ENCODE measurements at places on chromosomes 12 and 14.

GRCh38 chr14:99384450-99385417 is 95.9 kb downstream of the SETD3 start:
- DNase-seq = no peak

DNA sequence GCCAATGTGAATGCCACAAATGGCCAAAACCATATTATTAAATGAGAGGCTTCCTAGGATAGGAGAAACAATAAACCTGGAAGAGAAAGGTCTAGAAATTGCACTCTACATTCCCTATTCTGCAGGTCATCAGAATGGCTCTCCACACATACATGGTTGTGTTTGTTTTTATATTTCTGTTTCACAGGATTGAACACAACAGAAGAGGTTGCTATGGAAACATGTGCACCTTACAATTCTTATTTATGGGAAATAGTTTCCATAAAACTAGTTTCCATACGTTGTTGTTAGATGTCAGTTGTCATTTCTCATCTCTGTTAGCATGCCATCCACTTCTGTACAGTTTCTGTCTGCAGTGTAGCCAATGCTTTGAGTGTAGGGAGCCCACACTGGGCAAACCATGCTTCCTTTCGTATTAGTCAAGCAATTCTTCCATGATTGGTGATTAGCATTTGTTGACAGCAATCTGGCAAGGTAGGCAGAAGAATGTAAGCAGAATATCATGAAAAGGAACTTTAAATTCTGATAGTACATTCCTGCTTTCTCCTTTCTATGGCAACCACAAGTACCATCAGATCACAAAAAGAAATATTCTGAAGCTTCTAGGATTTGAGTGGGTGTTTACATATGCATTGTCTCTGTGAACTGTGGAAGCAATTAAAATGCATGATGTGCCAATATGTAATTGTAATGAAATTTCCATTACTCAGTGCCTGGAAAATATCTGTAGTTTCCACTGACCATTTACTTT is 141.6 kb upstream of the AVPR1A start:
- no peak for DNase-seq

DNA sequence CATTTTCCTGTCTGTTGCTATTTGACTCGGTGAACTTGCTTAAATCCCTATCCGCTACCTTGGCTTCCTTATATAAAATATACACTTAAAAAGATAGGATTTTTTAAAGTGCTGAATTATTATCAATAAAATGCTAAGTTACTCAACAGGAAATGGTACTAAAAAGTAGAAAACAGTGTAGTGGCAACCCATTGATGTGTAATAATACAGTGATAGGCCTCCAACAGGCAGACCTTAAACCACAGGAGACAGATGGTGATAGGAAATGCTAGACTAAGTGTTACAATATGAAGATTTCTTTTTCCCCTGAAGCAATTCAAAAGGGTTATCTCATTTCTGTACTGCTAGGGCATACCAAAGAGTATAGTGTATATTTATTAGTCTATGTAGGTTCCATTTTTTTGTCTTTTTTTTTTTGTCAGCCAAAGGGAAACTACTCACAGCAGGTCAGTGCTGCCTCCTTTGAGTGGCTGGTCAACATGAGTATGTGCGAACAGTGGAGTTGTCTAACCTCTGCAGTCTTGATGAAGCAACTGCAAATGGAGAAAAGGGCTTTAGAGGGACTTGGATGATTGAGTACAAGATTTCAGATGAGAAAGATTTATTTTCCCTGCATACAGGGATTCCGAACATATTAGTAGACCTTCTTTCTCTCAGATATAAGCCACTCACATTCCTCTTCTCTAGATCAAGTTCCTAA is 183.8 kb downstream of the ACSS3 start:
- DNase-seq = no peak

GRCh38 chr12:110933326-110933974 is 13.1 kb upstream of the MYL2 start:
- no peak for DNase-seq

GRCh38 chr12:80617733-80618132 is 89.7 kb upstream of the MYF6 start:
- no peak for DNase-seq

DNA sequence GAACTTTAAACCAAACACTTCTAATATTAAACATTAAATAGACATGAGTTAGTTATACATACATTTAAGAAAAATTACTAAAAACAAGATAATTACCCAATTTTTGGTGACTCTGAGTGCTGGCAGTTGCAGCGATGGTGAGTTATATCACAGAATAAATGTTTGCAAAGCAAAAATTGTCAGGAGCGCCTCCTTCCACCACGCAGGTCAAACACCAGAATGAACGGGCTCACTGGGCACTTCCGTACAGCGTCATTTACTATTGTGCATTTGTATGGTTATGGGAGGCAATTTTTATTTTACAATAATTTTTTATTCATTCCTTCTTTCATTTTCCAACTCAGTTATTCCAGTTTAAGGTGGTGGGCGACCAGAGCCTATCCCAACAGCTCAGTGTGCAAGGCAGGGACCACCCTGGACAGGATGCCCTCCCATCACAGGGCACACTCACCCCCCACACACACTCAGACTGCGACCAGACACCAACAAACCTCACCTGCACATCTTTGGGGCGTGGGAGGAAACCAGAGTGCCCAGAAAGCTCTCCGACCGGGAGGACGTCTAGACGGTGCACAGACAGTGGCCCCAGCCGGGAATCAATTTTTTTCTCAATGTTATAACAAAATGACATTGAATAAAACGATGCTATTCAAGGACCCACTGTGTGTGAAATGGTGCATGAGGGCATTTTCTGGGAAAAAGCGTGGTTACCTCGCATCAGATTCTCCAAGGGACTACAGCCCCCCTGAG is 67.2 kb downstream of the TESC start:
- no peak for DNase-seq

GRCh38 chr12:700016-700415 is 36.8 kb upstream of the NINJ2 start:
- no peak for DNase-seq

GRCh38 chr12:117330441-117331113 is 30.8 kb downstream of the NOS1 start:
- no peak for DNase-seq

GRCh38 chr12:38137287-38137686 is 179.3 kb upstream of the ALG10B start:
- no peak for DNase-seq

- no peak for DNase-seq
These were observed 737 bp downstream of the SPX start for GRCh38 chr12:21526721-21527345.

Measured in stimulated activated CD8-positive, alpha-beta memory T cell treated with anti-CD3 and anti-CD28 coated beads, Interleukin-4, amount 100 ng/mL, for 1 hour (primary cell).